ENCODE measurements at places on chromosomes 16 and 17.

GRCh38 chr17:34246881-34247280 is 8.2 kb upstream of the CCL2 start:
- DNase-seq: no peak

DNA sequence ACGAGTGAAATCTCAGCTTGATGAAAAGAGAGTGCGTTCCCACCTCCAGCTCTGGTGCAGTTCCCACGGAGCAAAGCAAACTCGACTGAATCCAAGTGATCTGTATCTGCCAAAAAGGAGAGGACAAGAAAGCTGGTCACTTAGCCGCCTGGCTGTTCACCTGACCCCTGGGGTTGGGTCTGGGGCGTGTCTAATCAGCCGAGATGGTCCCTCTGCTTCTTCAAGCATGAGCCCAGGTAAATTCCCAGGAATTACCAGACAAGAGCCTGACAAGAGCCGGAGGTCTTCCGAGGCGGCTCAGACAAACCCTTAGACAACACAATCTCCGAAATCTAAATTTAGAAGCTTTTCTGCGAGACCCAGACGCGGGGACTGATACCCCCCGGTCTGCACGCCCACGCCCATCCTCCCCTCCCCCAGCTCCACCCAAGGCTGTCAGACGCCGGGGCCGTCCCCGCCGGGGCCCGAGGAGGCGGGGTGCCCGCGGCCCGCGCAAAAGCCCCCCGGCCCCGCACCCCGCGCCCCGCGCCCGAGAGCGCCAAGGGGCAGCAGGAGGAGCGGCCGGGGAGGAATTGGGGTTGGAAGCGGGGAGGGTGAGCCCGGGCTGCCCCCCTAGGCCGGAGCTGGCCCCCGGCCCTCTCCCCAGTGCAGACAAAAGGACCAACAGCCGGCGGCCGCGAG is 674 bp downstream of the ZNF821 start:
- peak; percentile 42 for DNase-seq

- no peak for DNase-seq
These were observed 8.6 kb downstream of the MAPT start for GRCh38 chr17:45902892-45903346.

- no peak for DNase-seq
These were observed 172.2 kb downstream of the ANKFN1 start for GRCh38 chr17:56325313-56326000.

DNA sequence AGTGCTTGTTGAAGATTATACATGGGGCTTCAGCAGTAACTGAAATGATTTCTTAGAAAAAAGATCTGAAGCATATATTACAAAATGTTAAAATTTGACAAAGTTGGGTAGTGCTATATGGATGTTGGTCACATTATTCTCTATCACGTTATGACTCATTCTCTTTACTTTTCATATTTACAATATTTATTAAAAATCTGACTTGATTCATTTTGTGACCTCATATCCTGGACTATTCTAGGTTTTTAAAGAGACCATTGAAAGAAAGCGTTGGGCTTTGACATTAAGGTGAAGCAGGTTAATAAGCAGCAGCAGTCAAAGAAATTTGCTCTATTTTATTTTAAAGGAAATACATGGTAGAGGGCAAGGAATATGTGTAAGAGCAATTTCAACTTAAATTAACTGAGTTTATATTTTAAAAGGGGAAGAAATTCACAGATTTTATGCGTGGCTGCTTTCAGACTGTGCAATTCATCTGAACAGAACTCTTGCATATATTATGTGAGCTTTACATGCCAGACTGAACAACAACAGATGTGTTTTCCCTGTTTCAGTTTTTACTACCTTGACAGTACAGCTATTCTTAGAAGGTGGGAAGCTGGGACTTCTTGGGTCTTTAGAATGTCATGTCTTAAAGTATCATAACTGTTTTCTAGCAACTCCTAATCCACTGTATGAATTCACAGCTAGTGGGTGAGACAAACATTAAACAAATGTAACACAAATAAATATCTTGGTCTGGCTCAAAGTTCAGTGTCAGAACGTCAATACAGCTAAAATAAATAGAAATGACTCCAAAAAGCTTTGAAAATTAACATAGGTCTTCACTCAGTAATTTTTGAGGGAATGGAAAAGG is 10.4 kb upstream of the FAM20A start:
- no peak for DNase-seq

- DNase-seq: peak; percentile 70
These were observed 8.1 kb upstream of the CPNE2 start for GRCh38 chr16:57084257-57084770.

DNA sequence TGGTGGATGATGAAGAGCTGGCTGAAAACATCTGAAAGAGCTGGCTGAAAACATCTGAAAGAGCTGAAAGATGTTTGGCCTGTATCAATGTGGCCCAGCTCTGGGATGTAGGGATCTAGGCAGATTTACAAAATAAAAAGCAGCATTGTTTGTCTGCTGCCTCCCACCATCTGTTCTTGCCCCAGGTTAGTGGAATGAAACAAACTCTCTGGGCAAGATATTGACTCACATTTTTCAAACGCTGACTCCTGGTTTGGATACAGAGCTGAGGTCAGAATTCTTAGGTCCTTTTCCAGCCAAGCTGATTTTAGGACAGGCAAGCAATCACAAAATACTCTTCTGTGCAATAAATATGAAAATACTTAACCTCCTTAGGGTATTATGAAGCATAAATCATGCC is 139.0 kb downstream of the STX8 start:
- DNase-seq: no peak

GRCh38 chr17:44254361-44255095 is 13.4 kb downstream of the SLC4A1 start:
- no peak for DNase-seq

GRCh38 chr16:12535535-12536411 is 267.9 kb downstream of the CPPED1 start:
- DNase-seq: peak; percentile 47

GRCh38 chr17:70111201-70111600 is 36.2 kb downstream of the KCNJ16 start:
- DNase-seq: no peak

- DNase-seq: no peak
These were observed 182.3 kb downstream of the TMEM132E start for GRCh38 chr17:34761646-34762045.

- no peak for DNase-seq
These were observed 20.2 kb downstream of the TSPOAP1 start for GRCh38 chr17:58308173-58308984.

DNA sequence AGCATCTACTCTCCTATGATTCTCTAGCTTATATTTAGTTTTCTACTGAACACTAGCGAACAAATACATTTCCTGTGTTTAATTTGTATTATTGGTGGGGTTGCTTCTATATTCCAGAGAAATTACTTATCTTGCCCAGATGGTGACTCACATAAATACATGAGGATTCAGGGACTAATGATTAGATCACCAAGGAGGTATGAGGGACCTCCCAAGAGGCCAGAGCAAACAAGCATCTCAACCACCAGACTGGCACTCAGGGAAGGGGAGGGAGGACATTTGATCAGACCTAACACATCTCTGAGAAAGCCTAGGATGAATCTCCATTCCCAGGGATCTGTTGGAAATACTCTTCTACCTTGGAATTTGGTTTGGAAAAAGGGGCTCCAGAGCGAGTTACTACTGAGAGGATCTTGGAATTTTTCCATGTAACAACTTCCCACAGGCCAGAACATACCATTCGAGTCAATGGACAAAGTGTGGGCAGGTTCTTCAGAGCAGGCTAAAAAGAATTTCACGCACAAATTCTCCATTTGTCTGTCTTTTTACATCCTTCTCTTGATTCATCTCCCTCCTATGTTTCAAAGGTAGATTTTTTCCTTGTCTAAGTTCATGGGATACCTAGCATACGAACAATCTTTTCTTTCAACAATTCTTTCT is 262.6 kb upstream of the MYOCD start:
- DNase-seq: no peak

- no peak for DNase-seq
These were observed 177.2 kb downstream of the TMEM132E start for GRCh38 chr17:34756637-34757021.

- DNase-seq: no peak
These were observed 5.4 kb downstream of the AMFR start for GRCh38 chr16:56419740-56420548.

- DNase-seq: no peak
These were observed 28.7 kb upstream of the MILR1 start for GRCh38 chr17:64420143-64420670.

DNA sequence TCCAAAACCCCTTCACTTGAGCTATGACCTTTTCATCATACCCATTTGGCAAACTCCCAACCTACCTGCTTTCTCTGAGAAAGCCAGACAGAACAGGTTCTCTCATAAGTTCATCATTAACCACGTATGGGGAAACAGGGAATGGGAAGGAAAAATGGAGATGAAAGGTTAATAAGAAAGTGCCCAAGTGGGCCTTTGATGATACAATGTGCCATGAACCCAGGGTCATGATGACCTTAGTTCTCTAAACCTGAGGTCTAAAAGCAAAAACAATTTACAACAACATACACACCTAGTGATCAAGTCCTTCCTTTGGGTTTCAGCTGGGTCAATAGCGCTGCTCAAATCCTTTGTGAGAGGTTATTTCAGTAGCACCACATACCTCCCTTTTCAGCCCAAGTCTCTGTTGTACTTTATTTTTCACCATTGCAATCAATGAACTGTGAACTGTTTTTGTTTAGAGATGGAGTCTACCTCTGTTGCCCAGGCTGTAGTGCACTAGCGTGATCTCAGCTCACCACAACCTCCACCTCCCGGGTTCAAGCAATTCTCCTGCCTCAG is 14.5 kb upstream of the RANGRF start:
- DNase-seq: no peak
